ENCODE measurements at places on chromosomes 12 and 14.

DNA sequence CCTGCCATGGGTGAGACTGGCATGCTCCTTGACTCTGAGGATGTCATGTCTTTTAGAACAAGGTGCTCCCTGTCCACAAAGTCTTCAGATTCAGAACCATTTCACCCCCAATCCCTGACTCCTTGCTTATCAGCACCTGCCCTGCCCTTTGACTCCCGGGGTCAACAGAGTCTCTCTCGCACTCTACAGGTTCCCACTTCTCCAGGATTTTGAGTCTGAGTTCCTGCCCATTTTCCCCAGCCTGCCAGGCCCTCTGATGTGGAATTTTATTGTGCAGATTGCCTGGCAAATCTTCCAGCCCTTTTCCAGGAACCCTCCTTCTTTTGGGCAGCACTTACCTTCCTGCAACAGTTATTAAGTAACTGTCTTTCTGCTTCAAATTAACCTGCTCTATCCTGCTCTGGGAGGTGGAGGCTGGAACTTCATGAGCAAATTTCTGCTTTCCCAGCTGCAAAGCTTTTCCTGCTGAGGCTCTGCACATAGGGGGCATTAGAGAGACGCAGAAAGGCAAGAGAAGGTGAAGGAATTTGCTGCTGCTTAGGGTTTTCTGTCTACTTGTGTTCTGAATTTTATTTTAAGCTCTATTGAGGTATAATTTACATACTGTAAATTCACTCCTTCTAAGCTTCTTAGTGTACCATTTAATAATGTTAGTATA lies 259.1 kb downstream of the PCNX1 start:
- no peak for DNase-seq

GRCh38 chr12:105076913-105077312 lies 7.3 kb downstream of the ALDH1L2 start:
- no peak for DNase-seq

DNA sequence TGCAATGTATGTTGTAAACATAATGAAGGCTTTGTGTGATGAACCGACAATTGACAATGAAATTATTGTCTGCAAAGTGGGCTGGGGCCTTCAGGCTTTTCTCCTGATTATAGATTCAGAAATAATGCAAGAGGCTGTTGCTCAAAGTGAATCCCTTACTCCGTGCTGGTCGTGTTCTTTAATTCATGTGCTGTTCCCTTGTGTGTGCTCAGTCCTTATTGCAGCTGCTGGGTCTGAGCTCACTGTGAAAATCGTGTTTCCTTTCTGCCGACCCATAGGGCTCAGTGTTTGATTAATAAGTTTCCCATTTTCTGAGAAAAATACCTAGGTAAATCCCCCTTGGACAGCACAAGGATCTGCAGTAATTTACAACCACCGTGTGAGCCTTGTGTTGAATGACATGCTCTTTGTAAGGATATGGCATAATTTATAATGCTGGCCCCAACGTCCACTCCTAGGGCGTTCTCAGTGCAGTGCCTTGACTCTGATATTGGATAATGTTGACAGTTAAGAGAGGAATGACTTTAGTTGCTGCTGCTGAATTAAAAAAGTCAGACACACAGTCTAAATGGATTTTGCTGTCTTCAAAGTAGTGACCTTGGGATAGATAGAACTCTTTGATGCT lies 81.6 kb downstream of the RGS6 start:
- DNase-seq, result no peak

- DNase-seq, result no peak
Measured at GRCh38 chr14:77022236-77022852, 6.2 kb downstream of the IRF2BPL start.

GRCh38 chr12:2753536-2753935 lies 41.2 kb upstream of the FKBP4 start:
- DNase-seq, result no peak

- peak; percentile 25 for DNase-seq
Measured at GRCh38 chr12:113208041-113208934, 13.0 kb upstream of the TPCN1 start.

DNA sequence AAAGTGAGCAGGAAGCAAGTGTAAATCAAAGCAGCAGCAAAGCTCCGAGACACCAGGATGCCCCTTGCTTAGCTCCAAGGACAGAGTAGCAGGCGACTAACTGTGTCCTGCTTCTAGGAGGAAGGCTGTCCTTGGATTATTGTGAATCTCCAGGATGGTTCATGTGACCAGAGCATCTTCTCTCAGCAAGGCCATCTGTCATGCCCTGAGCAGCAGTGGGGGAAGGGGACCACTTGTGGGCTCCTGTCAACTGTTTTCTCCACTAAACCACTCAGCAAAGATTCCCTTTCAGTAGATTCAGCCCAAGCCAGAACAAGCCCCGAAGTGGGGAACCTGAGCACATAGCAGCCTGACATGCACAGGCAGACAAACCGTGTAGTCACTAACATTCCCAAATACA lies 19.4 kb downstream of the MAP3K9 start:
- DNase-seq, result no peak

DNA sequence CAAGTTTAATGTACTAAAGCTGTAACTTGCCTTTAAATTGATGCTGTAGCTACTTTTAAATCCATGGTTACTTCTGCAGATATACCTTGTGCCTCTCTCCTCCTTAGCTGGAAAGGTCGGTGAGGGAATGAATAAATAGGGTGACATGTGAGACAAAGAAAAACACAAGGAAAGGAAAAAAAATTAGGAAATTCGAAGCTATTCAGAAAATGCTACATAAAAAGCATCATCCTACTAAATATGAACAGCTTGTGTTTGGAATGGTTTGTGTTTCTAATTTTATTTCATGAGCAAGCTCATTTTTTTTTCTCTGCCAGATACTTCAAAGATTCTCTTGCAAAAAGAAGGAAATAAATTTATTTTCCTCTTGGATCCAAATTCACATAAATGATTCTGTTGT lies 186.3 kb upstream of the NUDT4 start:
- DNase-seq, result no peak

DNA sequence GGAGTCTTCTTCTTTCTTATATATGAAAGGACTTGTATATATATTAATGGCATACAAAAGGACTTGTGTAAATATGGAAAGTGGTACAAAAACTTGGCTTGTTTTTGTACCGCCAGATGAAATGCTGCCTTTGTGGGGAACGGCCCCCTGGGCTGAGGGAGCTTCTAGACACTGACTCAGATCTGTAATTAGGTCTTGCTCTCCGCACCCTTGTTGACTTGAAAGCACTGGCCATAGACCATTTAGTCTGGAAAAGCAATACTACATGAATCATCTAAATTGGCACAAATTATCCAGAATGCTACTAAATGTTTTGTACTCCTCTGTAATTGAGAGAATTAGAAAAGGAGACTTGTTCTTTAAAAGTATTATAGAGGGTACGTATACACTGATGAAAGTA lies 399.9 kb upstream of the RGS6 start:
- DNase-seq, result no peak

DNA sequence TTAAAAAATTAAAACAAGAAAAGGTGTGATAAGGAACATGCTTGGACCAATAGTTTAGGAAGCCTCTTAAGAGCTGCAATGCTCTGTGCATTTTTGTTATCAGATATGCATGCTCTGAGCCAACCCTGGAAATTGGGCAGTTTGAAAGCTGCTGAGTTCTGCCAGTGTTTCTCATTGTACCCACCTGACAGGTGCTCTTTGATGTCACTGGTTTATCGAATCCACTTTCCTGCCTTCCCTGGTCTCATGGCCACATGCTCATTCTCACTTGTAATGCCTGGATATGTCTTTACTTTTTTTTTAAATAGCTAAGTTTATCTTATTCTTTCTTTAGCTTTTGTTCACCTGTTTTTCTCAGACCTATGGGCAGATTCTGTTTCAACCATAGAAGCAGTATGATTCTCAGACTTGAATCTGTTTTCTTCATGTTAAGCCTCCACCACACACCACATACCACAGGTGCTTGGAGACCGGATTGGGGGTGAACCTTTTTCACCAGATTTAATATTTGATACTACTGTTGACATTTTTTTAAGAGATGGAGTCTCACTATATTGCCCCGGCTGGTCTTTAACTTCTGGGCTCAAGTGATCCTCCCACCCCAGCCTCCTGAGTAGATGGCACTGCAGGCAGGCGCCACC lies 90.7 kb downstream of the ESR2 start:
- DNase-seq, result no peak

DNA sequence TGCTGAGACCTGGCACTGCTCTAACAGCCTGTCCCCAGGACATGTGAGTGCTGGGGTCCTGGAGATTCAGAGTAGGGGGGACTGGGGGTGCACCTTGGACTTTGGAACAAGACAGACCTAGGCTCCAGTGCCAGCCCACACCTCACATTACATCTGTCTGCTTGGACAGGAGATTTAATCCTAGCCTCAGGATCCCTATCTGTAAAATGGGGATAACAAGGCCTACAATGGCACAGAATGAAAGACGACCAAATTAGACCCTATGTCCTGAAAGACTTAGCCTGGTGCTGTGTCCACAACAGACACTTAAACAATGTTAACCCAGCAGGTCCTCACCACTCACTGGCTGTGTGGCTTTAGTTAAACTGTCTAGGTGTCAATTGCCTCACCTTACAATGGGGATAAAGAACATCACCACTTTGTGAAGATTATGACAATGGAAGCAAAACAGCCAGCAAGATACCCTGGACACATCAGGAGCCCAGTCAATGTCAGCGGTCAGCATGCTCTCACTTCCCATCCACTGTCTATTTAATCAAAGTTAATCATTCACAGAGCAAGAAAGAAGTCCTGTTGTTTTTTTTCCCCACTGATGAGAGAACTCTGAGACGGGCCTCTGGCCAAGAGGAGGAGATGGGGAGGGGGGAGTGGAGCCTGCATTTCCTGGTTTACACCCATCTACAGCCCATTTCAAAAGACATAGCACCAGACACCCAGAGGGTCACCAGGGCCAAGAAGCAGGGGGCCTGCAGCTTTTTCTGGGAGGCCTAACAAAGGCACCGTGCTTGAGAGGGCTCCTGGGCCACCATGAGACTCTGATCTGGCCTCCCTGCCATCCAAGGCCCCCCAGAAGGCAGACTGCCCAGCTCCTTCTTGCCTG lies 40.6 kb downstream of the ACTN1 start:
- DNase-seq, result no peak

DNA sequence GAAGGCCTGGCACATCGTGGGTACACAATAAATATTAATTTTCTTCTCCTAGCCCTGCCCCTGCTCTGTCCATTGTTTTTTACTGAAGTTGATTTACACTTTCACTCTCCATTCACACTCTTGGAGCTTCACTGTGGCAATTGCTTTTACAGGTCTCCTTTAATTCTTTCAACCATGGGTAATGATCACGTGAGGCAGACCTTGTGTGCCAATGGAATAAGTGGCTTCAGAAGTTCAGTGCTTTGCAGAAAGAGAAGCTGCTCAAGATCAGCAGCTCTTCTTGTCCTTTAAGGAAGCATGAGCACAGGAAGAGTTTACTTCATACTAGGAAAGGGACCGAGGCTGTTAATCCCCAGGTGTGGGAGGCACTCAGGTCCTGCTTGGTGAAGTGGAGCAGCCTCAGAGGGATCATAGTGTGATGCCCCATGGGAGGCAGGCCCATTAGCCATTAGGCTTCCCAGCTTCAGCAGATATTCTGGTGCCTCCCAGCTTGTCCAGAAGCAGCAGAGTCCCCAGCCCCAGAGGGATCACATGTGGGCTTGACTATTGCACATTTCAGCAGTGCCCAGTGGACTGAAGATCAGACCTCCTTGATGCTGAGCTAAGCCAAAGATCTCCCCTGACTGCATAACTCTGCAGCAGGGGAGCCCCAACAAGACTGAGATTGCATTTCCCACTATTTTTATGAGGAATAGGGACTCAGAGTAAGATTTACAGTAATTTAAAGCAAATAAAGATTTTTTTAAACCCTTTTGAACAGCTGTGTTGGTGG lies 5.0 kb upstream of the SLC35F4 start:
- DNase-seq, result no peak

DNA sequence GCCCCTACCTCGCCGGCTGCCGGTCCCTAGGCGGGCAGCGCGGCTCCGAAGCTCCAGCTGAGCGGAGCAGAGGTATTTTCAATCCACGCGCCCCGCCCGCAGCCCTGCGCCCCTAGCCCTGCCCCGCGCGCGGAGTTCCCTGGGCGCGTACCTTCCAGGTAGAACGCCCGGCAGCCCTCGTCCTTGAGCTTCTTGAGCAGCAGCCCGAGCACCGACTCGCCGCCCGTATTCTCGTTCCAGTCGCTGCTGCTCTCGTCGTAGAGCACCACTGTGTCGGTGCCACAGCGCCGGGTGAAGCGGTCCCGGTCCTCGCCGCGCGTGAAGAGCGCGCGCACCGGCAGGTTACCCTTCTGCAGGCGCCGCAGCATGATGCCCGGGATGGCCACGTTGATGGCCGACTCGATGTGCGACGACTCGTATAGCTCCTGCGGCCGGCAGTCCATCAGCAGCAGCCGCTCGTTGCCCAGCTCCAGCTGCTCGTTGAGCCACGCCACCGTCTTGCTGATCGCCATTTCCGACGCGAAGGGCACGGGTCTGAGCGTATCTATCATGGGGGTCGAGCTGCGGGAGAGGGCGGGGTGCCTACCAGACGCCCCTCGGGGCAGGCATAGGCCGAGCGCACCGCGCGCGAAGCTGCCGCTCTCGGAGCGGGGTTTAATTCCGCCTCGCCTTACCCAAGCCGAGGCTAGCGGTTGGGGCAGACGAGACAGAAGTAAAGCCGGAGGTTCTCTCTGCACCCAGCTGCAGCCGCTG lies 636 bp downstream of the DUSP6 start:
- DNase-seq, result peak; percentile 47

DNA sequence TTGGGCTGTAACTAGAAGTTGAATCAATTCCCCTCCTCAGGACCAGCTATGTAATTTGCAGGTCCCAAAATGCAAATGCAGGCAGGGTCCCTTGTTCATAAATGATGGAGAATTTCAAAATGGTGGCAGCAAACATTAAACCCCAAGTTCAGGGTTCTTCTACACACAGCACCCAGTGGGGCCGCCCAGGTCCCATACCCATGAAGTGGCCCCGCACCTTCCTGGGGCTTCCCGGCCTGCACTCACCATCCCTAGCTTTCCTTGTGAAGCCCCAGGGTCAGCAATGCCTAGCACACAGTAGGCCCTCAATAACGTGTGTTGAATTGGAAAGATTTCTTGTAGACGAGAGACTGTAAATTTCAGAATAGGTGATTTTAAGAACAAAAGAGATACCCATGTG lies 76.0 kb downstream of the NTF3 start:
- no peak for DNase-seq

- no peak for DNase-seq
Measured at GRCh38 chr12:110330124-110330523, 49.1 kb downstream of the ATP2A2 start.

- DNase-seq, result no peak
Measured at GRCh38 chr12:130667421-130667960, 48.6 kb downstream of the RIMBP2 start.

GRCh38 chr12:67925077-67925476 lies 64.2 kb upstream of the IFNG-AS1 start:
- DNase-seq, result no peak

DNA sequence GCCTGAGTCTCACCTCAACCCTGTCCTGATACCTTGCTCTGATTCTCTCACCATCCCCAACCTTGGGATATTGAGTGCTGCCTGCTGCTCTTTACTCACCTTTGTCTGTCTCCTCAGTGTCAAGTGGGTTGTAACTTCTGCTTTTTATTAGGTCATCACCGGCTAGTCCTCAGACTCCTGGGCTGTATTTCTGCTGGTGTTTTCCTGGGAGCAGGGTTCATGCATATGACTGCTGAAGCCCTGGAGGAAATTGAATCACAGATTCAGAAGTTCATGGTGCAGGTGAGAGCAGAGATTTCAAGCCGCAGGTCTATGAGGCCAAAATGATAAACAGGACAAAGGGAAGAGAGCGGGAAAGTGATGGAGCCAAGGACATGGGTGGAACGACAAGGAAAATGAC lies 498 bp downstream of the SLC39A2 start:
- DNase-seq, result no peak

GRCh38 chr12:91065396-91065795 lies 7.6 kb upstream of the KERA start:
- DNase-seq, result no peak

GRCh38 chr14:22252686-22253085 lies 336.3 kb downstream of the DAD1 start:
- DNase-seq, result no peak
